Fibroblast of villous mesenchyme (primary cell): ENCODE measurements at places on chromosomes 2 and 18. TPM values are rescaled to one million over a fixed set of nuclear protein-coding genes. Genes with fewer than 3 reads are reported as not detected.

Gene SPATS2L
- total RNA-seq: 60.6 and 65.6 TPM in 2 replicates

Gene RUFY4
- not detected in 2 replicates for total RNA-seq

Gene TCF23
- not detected in 2 replicates for total RNA-seq

Gene KIF5C
- total RNA-seq: under 0.01 TPM in 2 replicates

Gene NOSTRIN
- total RNA-seq: 0.32 and 0.43 TPM in 2 replicates

Gene SLC38A11
- under 0.01 TPM in 1 of 2 replicates, not detected in the other for total RNA-seq

Gene MBOAT2
- 33.5 and 72.5 TPM in 2 replicates for total RNA-seq

Gene HJURP
- total RNA-seq: 12.2 and 27.2 TPM in 2 replicates

Gene TXNDC2
- under 0.01 TPM in 1 of 2 replicates, not detected in the other for total RNA-seq

Gene ACOXL
- total RNA-seq: not detected in 2 replicates

Gene PLGLB2
- total RNA-seq: 1.6 and 2.6 TPM in 2 replicates

Gene KCNG3
- total RNA-seq: under 0.01 TPM in 1 of 2 replicates, not detected in the other

Gene DTNA
- total RNA-seq: 6.8 and 18.1 TPM in 2 replicates

Gene FAHD2A
- 26.3 and 28.3 TPM in 2 replicates for total RNA-seq

Gene GPR39
- 3.2 and 5.6 TPM in 2 replicates for total RNA-seq

Gene KCNS3
- 3.0 and 7.4 TPM in 2 replicates for total RNA-seq

Gene MAPRE3
- 3.5 TPM in 2 replicates for total RNA-seq

Gene ROCK2
- total RNA-seq: 45.1 and 54.0 TPM in 2 replicates
